ENCODE measurements at places on chromosomes 4 and X.

- no peaks in the 10 kb centered on the region for H3K36me3 ChIP-seq
- H3K4me3 ChIP-seq = no peak overlapping the region
- H3K4me1 ChIP-seq = 0 out of 2 replicates have a peak, but pooled peaks cover 3% of the 10 kb centered on the region
- DNase-seq = no peak
- peaks cover 34% of the 10 kb centered on the region for H3K27me3 ChIP-seq
Measured at GRCh38 chr4:61200916-61201526, 895 bp downstream of the ADGRL3 start.

DNA sequence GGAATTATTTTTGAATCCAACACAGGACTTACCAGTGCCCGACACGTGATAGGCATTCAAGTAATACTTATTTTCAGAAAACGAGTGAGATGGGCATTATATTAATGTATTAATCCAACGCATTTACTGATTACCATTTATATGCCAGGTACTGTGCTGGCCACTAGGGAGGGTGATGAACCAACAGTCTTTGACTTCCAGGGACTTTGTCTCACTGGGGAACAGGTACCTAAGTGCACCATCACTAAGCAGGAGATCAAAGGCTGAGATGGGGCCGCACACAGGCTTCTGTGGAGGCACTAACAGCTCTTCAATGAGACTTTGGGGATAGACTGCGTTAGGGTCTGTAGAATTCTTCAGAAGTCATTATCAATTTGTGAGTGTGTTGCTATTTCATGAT is 5.7 kb upstream of the TADA2B start:
- H3K4me1 ChIP-seq = peaks cover 20% of the 10 kb centered on the region
- H3K36me3 ChIP-seq = no peaks in the 10 kb centered on the region
- no peak overlapping the region for H3K27ac ChIP-seq
- H3K4me3 ChIP-seq = no peak overlapping the region
- H3K27me3 ChIP-seq = no peaks in the 10 kb centered on the region

GRCh38 chrX:11059933-11060332 is 51.2 kb upstream of the HCCS start:
- DNase-seq = no peak
- no peak overlapping the region for H3K27ac ChIP-seq
- no peaks in the 10 kb centered on the region for H3K27me3 ChIP-seq
- peaks cover 20% of the 10 kb centered on the region for H3K4me1 ChIP-seq

DNA sequence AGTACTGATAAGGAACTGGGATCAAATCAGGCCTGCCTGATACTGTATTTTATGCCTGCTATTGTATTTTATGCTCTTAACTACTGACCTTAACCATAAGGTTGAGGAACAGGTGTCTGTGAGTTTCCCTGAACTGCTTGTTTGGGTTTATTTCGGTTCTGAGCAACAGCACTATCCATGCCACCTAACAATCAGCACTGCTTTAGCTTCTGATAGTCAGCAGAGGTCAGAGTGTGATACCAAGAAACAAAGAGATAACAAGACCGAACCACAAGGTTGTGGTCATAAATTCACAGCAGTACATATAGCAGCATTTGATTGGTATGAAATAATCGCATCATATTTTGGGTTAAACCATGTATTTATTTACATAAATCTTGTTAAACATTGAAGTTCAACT is 362.2 kb downstream of the FGF13 start:
- H3K27ac ChIP-seq = no peak overlapping the region
- no peaks in the 10 kb centered on the region for H3K27me3 ChIP-seq

DNA sequence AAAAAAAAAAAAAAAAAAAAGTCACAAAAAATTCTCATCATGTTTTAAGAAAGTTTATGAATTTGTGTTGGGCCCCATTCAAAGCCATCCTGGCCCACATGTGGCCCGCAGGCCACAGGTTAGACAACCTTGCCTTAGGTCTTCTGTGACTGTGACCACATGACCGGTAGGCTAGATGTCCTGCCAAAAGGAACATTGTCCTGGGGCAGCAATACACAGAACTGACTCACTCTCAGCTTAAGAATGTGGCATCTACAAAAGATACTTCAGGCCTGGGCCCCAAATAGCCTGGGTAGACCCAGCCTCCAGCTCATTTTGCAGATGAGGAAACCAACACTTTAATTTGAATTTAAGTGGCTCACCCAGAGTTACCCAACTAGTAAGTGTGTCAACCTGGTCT is 10.0 kb downstream of the AWAT2 start:
- H3K36me3 ChIP-seq = no peaks in the 10 kb centered on the region
- H3K4me3 ChIP-seq = no peak overlapping the region
- H3K27ac ChIP-seq = no peak overlapping the region
- no peaks in the 10 kb centered on the region for H3K4me1 ChIP-seq
- H3K27me3 ChIP-seq = no peaks in the 10 kb centered on the region

DNA sequence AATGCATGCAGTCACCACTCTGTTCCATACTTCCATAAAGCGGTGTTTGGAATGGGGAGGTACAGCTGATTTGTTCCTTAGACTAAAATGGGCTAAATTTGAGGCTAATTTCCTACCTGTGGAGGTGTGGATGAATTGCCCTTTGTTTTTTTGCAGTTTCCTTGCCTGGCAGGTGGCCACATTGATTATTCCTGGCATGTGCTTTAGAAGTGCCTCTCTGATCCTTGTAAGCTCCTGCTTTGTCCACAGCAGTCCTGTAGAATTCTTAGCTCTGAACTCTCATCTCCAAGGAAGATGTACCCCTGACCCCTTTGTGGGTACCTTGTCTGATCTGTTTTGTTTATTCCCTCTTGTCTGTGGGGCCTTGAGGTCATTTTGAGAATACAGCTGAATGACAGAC is 136.8 kb downstream of the ADGRL3 start:
- H3K27me3 ChIP-seq = no peaks in the 10 kb centered on the region
- H3K36me3 ChIP-seq = no peaks in the 10 kb centered on the region
- no peak overlapping the region for H3K4me3 ChIP-seq
- no peak overlapping the region for H3K27ac ChIP-seq
- H3K4me1 ChIP-seq = no peaks in the 10 kb centered on the region

DNA sequence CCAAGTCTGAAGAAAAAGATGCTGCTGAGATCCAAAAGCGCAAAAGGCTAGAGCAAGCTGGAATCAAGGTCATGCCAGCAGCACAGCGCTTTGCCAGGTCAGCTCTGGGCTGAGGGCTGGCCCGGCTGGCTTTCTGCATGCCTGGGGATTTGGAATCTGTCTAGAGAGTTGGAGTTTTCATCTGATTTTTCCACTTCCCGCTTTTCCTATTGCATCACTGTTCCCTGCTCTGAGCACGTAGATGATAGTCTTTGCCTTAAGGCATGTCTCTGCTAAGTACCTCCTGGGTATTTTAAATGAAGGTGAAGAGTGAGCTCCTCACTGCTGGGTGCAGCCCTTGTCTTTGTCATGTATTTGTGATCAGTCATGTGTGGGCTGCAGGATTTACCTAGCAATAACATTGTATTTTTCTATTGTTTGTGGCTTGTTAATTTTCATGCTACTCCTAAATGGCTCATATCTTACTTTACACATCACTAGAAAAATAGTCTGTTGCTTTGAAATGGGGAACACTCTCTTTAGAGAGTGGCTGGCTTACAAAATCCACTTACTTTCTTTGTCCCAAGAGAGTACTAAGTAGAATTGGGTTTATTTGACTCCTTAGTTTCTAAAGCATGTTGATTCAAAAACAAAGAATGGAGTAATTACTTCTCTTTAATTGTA is 82.8 kb downstream of the LIMCH1 start:
- H3K4me1 ChIP-seq = no peaks in the 10 kb centered on the region
- no peaks in the 10 kb centered on the region for H3K36me3 ChIP-seq
- H3K4me3 ChIP-seq = no peak overlapping the region
- H3K27me3 ChIP-seq = no peaks in the 10 kb centered on the region
- no peak for DNase-seq

DNA sequence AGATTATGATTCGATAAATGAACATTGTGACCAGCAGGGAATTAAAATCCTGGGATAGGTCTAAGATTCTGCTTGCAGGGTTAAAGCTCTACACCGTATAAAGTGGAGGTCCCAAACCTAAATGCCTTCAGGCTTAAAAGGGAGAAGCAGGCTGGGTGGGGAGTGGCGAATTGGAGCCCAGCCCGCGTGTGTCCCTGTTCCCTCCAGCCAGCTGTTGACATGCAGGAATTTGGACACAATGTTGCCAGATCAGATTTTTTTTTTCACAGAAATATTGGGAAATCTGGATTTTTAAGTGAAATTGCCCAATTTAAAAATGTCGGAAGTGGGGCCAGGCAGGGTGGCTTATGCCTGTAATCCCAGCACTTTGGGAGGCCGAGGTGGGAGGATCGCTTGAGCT is 60.5 kb downstream of the ELF4 start:
- no peak overlapping the region for H3K4me3 ChIP-seq
- H3K27ac ChIP-seq = no peak overlapping the region
- no peaks in the 10 kb centered on the region for H3K27me3 ChIP-seq
- H3K36me3 ChIP-seq = no peaks in the 10 kb centered on the region

DNA sequence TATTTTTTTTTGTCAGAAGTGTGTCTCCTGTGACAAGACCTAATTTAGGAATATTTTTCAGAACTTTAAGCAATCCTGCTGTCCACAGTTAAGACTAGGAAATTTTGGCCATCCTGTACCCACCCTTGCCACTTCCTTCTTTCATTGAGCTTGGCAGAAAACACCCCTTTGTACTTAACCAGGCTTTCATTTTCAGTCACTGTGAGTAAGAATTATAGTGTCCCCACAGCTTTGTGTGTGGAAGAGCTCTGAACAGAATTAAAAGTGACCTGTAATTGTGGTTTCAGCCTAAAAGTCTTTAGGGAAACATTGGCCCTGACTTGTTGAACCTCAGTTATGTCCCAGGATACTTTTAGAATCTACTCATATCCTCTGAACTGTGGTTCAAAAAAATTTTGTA is 153.7 kb upstream of the BMP3 start:
- no peaks in the 10 kb centered on the region for H3K4me1 ChIP-seq
- no peaks in the 10 kb centered on the region for H3K27me3 ChIP-seq
- no peak for DNase-seq
- H3K36me3 ChIP-seq = no peaks in the 10 kb centered on the region

Measured in SJSA1 (cell line).